ENCODE measurements at places on chromosomes 2 and 18.
A peak's percentile ranks its signal among the peaks of the same experiment; 100 is the strongest.

GRCh38 chr2:7950035-7950612 is 731.7 kb upstream of the ID2 start:
- no peak for DNase-seq

DNA sequence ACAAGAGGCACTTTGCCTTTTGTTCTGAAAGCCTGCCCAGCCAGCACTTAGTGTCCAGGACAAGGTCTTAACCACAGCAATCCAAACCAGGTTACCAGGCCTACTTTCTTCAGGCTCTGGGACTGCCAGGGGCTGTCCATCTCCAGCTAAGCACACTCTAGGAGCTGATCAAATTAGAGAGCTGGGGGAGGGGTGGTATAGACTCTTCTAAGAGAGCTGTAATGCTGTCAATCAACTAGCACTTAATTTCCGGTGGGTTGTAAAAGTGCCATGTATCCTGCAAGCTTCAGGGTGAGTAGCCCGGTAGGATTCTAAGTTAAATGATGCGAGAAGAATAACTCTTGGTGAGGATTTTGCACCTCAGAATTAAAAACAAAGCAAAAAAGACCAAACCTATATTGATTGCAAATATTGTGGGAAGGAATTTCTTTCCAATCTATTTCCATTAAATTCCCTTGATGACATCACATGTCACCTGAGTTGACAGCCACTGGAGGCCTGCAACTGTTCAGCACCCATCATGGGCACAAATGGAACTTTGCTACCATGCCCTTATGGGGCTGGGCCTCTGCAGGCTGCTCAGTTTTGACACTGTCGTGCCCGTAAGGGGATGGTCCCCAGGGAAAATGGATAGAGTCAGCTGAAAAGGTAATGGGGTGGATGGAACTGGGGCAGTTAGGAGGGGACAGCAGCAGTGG is 8.7 kb upstream of the COX7A2L start:
- no peak for DNase-seq

DNA sequence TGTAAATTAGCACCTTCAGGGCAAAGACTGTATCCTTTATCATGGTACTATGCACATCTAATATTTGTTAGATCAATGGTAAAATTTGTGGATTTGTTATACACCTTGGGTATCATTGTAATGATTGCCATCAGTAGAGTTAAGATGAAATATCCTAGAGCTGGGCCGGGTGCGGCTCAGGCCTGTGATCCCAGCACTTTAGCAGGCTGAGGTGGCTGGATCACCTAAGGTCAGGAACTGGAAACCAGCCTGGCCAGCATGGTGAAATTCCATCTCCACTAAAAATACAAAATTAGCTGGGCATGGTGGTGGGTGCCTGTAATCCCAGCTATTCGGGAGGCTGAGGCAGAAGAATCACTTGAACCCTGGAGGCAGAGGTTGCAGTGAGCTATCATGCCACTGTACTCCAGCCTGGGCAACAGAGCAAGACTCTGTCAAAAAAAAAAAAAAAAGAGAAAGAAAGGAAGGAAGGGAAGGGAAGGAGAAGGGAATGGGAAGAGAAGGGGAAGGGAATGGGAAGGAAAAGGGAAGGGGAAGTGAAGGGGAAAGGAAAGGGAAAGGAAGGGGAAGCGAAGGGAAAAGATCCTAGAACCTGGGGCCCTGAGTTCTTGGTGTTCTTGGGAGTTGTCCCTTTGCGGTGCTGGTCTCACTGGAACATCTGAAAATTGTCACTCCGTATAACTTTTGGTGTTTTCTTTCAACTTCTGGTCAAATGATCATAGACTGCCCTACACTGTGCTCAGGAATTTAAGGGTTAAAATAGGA is 71.1 kb upstream of the NEUROD1 start:
- no peak for DNase-seq

DNA sequence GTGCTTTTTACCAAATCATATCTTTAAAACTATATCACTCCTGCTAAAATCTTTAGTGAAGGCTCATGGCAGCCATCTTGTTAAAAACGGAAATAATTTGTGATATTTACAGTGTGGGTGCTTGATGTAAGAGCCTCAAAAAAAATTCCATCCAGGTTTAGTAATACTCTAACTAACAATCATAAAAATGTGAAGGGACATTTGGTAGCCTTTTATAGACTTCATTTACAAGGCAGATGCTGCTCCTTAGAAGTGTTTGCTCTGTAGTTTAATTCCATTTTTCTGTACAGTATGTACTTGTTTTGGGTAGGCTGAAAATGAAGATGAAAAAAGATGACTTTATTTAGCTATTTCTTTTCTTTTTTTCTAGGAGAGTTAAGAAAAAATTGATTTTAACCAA is 525.0 kb downstream of the ZEB2 start:
- DNase-seq: no peak

DNA sequence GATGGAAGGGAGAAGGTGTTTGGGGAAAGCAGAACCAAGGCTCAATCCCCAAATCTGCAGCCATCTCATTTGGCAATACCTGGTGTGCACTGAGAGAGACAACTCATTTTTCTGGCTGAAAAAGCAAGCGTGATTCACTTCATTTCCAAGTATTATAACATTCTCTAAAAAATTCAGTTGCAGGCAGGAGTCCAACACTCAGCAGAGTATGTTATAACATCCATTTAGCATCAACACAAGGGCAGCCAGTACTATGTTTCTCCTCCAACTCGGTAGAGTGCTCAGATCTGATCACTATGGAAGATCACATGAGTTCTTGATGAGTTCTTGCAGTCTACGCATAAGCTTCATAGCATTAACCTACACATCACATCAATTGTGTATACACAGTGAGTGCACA is 99.4 kb upstream of the PID1 start:
- DNase-seq: no peak

DNA sequence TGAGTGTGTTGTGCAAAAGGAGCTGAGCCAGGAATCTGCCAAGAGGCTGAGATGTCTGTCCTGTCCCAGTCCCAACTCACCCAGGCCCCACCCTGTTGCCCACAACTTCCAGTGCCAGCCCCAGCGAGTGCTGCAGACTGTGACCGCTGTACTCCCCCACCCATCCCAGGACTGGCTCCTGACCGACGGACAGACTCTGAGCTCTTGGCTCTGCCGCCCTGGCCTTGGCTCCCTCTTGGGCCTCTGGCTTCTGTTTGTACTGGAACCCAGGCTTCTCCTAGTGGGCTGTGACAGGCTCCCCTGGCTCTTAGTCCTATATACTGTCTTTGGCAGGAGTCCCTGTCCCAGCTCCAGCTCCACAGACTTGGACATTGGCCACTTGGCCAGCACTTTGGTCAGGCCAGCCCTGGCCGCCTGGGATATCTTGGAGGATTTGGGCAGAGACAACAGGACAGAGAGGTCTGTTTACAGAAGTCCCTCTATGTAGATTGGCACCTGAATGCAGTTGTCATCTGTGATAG is 41.1 kb downstream of the ACOXL start:
- DNase-seq: peak; percentile 90

GRCh38 chr2:54227798-54228197 is 28.2 kb downstream of the TSPYL6 start:
- no peak for DNase-seq

GRCh38 chr2:105929516-105929915 is 184.8 kb downstream of the NCK2 start:
- no peak for DNase-seq

DNA sequence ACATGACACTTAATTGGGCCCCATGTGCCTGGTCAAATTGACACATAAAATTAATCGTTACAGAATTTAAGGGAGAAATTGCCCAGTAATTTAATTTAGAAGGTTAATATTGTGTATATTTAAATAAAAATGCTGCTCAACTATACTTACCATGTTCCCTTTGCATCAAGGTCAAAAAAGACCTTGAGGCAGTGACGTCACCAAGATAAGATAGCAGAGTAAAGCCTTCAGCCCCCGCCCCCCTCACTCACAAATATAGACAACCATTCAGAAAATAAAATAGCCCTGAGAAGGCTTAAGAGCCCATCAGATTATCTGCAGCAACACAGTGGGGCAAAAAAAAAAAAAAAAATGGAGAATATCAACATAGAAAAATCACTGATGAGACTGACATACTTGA is 785.7 kb downstream of the CCDC85A start:
- DNase-seq: no peak

GRCh38 chr2:119681203-119681867 is 2.3 kb downstream of the TMEM177 start:
- DNase-seq: no peak

GRCh38 chr2:88114889-88115288 is 13.0 kb downstream of the FABP1 start:
- DNase-seq: no peak

DNA sequence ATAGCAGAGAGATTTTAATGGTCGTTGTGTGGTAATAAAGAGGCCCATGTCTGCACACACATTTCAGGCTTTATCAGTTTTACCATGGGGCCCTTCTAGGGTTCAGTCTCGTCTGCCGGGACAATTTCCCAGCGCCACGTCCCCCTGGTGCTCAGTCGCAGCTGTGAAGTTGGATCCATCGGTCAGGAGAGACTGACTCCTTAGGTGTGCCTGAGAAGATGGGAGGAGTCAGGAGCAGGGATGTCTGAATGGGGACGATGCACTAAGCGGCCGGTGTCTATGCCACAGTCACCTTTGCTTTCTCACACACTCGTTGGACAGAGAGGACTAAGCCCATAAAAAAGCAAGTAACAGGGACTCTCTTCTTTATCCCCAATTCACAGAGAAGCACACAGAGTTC is 71.4 kb downstream of the TWIST2 start:
- DNase-seq: no peak

GRCh38 chr2:59034837-59035236 is 793.7 kb upstream of the FANCL start:
- no peak for DNase-seq

GRCh38 chr2:121579309-121579708 is 48.6 kb downstream of the RNU4ATAC start:
- no peak for DNase-seq

- no peak for DNase-seq
These were observed 182.2 kb downstream of the EPHA4 start for GRCh38 chr2:221389904-221390303.

- no peak for DNase-seq
These were observed 42.3 kb upstream of the MYO1B start for GRCh38 chr2:191202881-191203397.

DNA sequence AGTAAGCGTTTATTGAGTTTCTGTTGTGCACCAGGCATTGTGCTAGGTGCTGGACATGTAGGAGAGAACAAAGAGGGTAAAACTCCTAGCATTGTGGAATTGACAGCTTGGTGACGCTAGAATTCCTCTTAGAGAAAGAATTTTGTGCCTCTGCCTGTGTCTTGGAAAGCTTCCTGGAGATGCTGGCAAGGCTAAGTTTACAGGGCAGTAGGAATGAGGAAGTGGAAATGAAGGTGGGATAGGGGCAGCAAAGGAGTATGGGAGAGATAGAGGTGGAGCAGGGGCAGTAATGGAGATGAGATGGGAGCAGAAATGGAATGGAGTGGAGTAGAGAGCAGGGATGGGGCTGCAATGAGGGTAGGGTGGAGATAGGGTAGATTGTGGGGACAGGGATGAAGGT is 29.8 kb downstream of the GPR39 start:
- no peak for DNase-seq

DNA sequence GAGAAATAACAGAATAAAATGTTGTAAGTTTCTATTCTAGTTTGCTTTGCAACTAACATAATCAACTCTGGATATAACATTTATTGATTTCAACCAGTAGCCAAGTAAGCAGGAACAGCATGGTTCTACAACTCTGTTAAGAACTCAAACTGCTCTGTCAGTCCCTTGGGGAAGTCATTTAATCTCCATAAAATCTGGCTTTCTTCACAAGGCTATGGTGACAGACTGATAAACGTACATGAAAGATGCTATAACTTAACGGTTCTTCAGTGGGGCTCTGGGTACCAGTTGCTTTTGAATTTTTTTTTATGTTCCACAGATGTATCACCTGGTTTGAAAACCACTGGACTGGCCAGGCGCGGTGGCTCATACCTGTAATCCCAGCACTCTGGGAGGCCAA is 10.3 kb downstream of the PSME4 start:
- no peak for DNase-seq

GRCh38 chr2:98793275-98793674 is 62.3 kb upstream of the MGAT4A start:
- no peak for DNase-seq

GRCh38 chr2:240636563-240637115 is 11.4 kb downstream of the GPR35 start:
- no peak for DNase-seq

GRCh38 chr2:238913931-238914647 is 66.2 kb downstream of the TWIST2 start:
- DNase-seq: no peak

- DNase-seq: no peak
These were observed 216.7 kb upstream of the STON1 start for GRCh38 chr2:48313036-48313877.

GRCh38 chr2:214126135-214126534 is 284.7 kb upstream of the VWC2L start:
- no peak for DNase-seq

GRCh38 chr2:15615301-15615920 is 23.7 kb downstream of the DDX1 start:
- DNase-seq: no peak

- DNase-seq: peak; percentile 60
These were observed 68.9 kb upstream of the CAB39 start for GRCh38 chr2:230643576-230644291.

DNA sequence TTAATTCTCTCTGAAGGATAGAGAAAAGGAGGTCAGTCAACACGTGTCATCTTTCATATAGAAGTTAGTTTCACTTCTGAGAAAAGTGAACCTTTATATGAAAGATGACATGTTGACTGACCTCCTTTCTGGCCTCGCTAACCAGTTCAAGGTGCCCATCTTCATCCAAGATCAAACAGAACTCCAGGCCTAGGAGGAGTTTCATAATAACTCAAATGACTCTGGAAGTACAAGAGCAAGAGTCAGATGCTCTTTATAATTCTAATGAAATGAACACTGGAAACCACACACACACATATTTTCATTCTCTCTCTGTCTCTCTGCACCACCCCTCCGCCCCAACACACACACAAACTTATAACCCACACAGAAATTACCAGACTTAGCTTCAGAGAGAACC is 16.3 kb downstream of the ANKRD44 start:
- no peak for DNase-seq

- no peak for DNase-seq
These were observed 117.1 kb upstream of the TANK start for GRCh38 chr2:161042990-161043625.

Measured in Right ventricle myocardium superior (tissue), 1 donor.